ENCODE measurements at places on chromosomes 6 and 20.

DNA sequence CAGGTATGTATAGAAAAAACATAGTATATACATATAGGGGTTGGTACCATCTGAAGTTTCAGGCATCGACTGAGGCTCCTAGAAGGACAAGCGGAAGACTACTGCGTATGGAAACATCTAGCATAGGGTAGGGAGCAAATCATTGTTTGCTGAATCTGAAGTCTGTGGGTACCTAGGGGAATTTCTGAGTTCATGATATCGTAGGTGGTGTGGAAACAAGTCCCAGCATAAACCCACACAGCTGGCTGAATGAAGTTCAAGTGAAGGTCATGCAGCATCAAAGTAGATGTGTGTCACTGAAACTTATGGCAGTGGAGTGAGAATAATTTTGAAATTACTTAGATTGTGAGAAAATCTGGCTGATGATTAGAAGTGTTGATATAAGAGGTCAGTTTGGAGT lies 39.4 kb downstream of the MAP7 start:
- DNase-seq, result no peak

DNA sequence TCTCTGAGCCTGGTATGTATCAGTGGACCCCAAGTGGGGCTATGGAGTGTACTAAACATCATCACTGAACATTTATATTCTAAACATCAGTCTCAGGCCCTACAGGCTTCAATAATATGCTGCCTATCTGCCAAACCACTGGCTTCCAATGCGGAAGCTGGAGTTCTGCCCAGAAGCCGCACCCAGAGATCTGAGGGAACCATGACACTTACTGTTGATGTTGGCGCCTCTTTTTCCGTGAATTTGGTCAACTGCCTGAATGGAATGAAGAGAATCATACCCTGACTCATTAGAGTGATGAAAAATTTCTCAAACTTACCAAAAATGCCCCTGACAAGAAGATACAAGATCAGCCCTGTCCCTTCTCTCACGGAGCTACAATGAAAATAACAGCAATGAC lies 66.2 kb downstream of the SLC22A23 start:
- no peak for DNase-seq

GRCh38 chr6:135062735-135063134 lies 8.1 kb upstream of the HBS1L start:
- no peak for DNase-seq

DNA sequence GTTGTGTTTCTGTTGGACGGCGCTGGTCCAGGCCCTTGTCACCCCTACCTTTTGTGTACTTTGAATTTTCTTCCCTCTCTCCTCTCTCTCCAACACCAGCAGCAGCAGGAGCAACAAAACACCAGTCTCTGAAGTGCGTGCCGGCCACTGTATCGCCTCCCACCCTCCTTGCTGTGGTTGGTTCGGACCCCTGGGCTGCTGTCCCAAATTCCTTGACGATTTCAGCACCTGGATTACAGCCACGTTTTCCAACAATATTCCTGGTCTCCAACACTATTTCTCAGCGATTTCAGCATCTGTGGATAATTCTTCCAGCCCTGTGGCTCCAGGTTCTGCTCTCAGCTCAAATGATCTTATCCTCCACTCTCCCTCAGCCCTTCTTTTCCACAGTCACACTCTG lies 11.8 kb downstream of the MAS1 start:
- no peak for DNase-seq

DNA sequence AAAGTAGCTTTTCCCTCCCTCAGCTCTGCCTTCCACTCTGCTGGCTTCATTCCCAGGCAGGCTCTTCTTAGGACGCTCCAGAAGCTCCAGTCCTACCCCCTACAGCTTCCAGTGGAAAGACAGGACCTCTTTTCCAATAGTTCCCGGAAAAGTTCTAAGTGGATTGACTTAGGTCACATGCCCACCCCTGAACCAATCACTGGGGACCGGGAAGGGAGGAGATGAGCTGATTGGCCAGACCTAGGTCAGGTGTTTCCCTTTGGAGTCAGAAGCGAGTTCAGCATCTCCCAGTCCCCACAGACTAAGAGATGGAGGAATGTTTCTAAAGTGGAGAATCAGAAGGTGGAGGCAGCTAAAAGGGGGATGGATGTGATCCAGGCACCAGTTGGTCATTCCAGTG lies 62.9 kb upstream of the KCNG1 start:
- no peak for DNase-seq

DNA sequence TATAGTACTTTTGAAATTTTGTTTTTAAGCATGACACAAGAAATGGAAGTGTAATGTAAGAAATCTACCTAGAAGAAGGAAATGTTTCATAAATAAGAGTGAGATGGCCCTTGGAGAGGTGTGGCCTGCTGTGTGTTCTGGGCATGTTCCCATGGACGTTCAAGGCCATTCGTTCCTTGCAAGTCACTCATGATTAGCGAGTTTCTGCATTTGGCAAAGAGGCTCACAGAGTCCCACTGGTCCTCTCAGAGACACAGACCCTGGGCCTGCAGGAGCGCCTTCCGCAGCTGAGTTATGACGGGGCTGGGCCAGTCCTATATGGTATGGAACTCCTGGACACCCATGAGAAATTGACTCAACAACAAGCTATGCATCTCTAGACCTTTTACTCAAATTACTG lies 7.2 kb downstream of the THBS2 start:
- no peak for DNase-seq

Measured in CD4-positive, alpha-beta T cell treated with Interleukin-21 for 1 hour (primary cell).